NCI-H1930 (cell line): ENCODE measurements at places on chromosomes 1 and 21.

- DNase-seq = no peak
Observed at GRCh38 chr1:208040821-208041297, 129.9 kb upstream of the CD34 start.

DNA sequence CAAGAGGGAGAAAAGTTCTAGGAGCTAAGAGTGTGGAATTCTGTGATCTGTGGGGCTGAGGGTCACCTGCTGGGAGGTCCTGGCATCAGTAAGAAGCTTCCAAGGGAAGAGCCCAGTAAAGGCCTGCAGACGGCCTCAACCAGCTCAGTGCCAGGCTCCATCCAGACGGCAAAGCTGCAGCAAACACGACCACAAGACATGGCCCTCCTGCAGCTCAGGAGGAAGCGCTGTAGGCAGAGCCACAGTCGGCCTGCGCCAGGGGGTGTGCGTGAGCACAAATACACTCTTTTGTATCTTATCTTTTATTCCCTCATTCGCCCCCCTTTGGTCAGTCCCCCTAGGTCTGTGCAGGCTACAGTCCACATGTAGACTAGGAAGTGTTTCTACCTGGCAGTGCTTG lies 13.4 kb downstream of the C1orf174 start:
- no peak for DNase-seq

DNA sequence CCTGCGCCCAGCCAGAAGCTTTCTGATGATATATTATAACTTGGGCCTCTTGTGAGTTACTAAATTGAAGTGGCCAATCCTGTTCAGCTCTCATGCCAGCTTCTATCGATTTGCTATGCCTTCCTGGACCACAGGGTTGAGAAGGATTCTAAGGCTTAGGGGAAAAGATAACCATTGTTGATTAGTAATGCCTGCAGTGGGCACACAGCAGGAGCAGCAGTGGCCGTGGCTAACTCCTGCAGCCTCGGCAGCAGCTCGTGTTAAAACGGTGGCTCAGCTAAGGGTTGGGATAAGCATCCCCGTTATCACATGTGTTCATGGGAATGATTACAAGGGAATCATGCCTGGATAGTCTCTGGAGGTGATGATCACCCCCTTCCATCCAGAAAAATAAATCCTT lies 20.5 kb upstream of the KCNE2 start:
- no peak for DNase-seq

DNA sequence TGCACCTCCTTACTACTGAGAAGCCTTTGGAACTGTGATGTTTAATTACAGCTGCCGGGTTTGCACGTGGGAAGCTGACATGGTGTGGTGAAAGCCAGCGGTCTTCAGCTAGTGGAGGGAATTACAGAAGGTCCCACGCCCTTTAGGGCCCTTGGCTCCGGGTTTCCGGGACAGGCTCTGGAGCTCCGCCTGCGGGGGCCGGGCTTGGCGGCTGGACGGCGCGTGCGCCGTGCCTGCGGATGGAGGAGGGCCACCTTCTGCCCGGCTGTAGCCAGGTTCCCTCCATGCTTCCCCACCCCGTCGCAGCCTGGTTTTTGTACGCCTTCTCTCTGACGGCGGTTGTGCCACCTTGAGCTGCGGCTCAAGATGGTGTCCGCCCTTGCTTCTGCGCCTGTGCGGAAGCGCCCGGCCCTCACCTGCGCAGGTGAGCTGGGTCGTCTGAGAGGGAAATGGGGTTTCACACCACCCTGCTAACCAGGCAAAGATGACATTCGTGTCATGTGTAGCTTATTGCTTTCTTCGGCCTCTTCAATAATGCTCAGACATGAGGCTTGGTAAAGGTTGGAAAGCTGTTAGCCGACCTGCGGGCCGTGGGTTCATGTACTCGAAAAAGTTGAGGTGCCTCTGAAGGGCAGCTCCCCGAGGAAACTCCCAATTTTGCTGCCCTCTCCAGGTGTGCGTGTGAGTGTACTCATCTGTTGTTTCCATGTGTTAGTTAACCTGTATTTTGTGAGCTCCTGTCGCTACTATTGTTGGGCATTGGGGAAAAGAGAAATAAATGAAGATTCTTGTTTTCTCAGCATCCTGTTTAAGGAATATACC lies 36.6 kb upstream of the OPRD1 start:
- no peak for DNase-seq

DNA sequence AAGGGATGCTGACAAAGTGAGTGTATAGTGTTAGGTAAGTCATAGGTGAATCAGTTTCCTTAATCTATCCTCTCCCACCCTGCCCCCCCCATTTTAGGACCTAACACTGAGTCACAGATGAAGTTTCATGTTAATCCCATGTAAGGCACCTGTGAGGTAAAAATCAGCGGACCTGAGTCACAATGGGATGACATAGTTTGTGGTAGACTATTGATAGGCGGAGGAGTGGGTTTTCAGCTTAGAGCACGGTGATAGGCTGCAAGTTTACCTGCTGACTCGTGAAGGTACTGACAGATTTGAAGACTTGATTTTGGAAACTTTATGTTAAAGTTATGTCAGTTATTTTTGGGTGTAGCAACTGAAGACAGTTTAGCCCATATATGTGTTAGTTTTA lies 1.7 kb downstream of the TOR1AIP1 start:
- DNase-seq = no peak

DNA sequence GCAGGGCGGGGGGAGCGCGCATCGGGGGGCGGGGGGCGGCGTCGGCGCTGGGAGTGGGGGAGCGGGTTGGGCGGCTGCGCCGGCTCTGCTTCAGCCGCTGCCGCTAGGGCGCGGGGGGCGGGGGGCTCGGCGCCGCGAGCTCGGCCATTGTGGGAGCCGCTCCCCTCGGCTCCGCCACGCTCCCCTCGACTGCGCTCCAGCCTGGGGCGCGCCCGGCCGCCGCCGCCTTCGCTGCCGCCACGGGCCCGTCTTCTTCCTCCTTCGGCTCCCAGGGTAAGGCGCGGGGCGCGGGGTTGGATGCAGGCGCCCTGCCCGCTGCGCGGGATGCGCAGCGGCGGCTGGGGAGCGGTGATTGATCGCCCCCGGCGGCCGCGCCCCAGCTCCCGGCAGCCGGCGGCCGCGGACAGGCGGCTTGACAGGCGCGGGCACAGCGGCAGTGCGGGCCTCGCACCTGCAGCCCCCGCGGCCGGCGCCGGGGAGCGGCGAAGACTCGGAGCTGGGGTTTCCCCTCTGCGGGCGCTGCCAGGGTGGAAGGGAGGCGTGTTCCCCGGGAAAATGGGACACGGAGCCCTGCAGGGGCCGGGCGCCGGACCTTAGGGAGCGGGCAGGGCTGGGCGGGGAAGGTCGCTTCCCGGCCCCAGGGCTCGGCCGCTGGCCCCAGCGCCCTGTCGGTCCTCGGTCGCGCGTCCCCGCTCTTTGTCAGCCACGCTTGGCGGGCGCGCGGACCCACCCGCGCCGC lies 55.3 kb downstream of the NDUFS5 start:
- no peak for DNase-seq
